ENCODE measurements at places on chromosomes 4 and X.

GRCh38 chrX:12789976-12790375 is 1.2 kb upstream of the PRPS2 start:
- no peak for DNase-seq

GRCh38 chr4:115272185-115272584 is 158.8 kb upstream of the NDST4 start:
- DNase-seq, result no peak

DNA sequence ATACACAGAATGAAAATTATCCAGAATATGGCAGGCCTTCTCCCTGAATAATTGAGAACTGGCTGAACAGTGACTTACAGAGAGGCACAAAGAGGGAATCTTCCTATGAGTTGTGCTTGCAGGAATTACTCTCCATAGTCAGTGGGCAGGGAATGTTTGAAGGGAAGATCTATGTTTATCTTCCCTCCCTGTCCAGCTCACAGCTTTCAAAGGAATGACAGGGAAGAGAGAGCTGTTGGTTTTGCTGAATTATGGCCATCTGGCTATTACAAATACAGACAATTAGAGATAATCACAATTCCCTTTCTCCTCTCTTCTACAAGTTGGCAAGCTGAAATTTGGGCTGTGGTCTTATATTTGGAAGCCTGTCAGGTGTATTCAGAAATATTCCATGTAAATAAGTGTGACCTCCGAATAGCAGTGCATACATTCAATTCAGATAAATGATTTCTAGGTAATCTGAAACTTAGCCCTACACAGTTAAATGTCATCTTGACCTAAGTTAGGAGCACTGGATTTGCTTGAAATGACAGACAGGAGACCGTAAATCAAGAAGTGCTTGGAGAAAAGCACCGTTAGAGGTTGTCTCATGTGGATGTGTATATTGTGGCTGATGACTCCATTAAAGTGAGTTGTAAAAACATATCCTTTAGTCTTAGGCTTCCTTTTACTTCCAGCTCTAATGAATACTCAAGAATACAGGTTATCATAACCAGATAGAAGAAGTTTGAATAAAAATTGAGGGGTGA is 136.8 kb downstream of the C4orf33 start:
- DNase-seq, result no peak

DNA sequence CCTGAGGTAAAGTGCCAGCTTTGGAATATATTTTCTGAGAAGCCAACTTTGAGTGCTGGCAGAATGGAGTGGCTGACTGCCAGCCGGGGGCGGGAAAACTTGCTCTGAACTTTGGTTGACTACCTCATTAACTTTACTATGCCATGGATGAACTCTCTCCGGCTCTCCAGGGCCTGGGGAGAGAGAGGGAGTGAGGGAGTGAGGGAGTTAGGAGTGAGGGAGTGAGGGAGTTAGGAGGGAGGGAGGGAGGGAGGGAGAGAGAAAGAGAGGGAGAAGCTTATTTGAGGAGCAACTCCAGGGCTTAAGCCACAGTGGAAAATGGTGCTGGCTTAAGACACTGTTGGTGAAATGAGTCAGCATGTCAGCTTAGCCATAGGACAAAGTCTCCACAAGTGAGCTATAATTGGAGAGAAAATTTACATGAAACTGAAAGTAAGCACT is 280.9 kb upstream of the RPS6KA3 start:
- DNase-seq, result no peak

DNA sequence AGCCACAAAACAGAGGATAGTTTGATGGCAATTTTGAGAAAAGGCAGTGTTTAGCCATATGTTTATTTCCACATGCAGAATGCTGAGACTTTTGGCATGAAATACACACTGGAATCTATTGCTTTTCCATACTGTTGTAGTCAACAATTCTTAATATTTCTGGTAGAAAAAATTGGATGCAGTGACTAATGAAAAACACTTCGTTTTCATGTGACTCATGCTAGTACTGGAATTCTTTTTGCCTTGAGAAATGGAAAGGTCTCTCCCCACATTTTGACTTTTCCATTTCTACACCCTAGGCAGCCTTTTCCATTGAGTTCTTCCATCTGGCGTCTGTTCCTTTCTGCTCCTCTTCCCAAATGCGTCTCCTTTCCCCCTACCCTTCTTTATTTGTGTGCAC is 425.2 kb upstream of the FTHL17 start:
- no peak for DNase-seq

DNA sequence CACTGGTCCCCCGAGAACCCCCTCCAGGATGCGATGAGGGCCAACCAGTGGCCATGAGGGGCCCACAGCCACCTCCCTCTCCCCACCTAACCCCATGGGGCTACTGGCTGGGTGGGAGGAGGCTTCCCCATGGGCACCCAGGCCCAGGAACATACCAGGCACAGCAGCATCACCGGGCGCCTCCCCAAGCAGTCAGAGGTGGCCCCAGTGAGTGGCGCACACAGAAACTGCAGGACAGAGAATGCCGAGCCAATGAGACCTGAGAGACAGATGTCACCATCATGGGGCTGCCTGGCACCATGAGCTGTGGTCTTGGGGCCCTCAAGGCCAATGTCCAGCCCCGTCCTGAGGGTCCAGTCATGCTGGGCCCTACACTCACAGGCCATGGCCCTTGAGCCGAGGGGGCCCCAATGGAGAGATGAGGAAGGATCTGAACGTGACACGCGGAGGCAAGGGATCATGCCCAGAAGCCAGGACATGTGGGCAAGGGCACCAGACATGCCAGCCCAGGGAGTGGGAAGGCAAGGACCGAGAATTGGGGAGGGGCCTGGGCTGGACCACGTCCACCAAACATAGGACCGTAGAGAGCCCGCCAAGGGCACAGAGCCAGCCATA is 30.1 kb downstream of the NOP14 start:
- DNase-seq, result no peak

- no peak for DNase-seq
Observed at GRCh38 chrX:9646471-9647224, 119.0 kb downstream of the GPR143 start.

GRCh38 chr4:38371391-38371851 is 292.6 kb upstream of the KLF3 start:
- DNase-seq, result no peak

- DNase-seq, result no peak
Observed at GRCh38 chr4:80136270-80136669, 61.0 kb upstream of the PRDM8 start.

GRCh38 chr4:153153339-153153871 is 50.8 kb upstream of the TRIM2 start:
- DNase-seq, result no peak

DNA sequence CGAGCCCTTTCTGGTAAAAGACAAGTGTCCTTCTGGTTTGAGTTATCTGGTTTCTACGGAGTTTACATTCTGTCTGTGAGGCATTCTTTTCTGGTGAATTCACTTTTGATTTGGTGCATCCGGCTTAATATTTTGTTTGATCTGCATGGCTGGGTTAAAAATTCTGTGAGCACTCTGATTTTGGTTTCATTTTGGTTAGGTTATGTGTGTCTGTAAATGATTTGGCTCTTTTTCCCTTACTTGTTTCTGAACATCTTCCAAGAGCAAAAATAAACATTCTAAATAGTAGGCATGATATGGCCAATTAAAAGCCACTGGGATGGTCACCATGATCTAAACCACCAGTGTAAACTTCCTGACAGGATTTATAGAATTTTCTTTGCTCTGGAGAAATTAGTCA is 85.7 kb upstream of the PTPN13 start:
- DNase-seq, result no peak

DNA sequence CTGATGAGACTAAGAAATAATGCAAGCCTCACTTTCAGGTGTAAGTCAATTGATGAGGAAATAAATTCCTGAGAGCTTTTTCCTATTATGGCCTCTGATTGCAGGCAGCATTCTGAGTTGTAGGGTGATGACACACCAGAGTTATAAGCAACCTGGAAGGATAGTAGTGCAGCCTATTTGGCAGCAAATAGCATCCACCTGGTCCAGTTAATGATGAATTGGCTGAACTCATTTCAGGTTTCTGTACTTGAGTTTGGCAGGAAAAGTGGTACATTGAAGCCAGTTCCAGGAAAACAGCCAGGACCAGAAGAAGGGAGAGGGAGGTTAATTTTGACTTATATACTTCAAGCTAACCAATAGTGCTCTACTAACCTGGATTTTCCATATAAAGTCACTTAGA is 316.8 kb downstream of the NAF1 start:
- no peak for DNase-seq

DNA sequence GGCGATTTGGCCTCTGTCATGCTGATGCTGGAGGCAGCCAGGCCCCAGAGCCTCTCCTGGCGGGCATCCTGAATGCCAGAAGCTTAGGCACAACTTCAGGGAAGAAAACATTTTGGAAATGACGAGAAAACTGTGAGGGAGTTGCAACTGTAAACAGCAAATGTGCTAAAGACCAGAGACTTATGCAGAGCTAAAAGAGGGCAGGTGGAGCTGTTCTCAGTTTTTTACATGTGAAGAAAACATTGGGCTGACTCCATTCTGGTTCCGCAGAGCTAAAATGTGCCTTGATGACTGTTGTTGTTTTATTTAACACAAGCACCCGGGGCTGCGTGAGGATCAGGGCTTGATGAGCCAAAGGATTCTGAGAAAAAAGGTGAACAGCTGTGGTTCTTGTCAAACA is 10.8 kb upstream of the ARX start:
- no peak for DNase-seq

DNA sequence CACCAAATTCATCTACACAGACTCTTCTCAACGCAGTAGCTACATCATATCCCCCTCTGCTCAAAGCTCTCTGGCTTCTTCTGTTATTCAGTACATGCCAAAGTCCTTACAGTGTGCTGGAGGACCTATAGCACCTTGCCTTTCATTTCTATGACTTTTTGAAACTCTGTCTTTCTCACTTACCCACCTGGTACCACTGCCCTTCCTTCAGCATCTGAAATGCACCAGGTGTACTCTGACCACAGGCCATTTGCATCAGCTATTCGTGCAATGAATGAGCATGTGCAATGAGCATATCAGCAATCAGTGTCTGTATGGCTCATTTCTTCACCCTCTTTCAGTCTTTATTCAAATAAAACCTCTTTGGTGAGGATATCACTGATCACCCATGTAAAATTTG is 399.9 kb downstream of the RAB28 start:
- DNase-seq, result no peak

- DNase-seq, result no peak
Observed at GRCh38 chrX:33211356-33212260, at the start of gene DMD. DMD (minus strand) TSS chrX:33211549; CDS start chrX:33211312, 237 bp downstream.

DNA sequence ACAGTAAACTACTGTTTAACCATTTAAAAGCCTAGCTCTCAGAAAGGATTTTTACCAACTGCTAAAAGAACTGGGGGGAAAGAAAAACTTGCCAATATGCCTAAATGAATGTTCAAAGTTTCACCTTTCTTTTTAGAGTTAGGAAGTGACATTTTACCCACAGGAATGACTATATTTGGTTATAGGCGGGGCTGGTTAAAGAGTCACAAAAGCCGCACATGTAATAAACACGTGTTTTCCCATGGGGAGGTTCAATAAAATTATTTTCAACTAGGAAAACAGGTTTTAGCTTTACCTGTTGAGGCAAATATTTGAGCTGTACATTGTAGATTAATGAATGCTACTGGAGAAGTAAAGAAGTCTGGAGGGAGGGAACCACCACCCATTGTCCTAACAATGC is 41.6 kb upstream of the UGDH start:
- DNase-seq, result no peak

DNA sequence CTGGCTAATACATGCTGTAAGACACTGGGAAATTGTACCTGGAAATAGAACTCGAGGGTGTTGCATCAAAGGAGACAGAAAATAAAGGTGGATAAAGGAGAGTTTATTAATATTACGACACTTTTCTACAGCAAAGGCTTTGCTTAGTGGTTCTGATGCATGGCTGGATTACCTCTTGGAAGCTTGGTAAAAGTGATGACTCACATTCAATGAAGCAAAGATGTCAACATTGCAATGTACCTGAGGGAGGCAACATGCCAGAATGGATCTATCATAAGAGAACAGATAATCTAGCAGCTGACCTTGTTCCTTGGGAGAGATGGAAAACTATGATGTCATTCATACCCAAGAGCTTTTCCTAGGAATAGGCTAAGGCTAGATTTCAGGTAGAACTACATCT is 735.1 kb upstream of the DIAPH2 start:
- DNase-seq, result no peak
